Peyer's patch (tissue), 4 donors: ENCODE measurements at places on chromosomes 3 and 15. TPM values are rescaled to one million over a fixed set of nuclear protein-coding genes. Genes with fewer than 3 reads are reported as not detected.

MRPS11 gene
- total RNA-seq = 40.3 TPM

THAP10 gene
- 6.0 TPM for total RNA-seq

PLA2G4E gene
- total RNA-seq = not detected

DNA sequence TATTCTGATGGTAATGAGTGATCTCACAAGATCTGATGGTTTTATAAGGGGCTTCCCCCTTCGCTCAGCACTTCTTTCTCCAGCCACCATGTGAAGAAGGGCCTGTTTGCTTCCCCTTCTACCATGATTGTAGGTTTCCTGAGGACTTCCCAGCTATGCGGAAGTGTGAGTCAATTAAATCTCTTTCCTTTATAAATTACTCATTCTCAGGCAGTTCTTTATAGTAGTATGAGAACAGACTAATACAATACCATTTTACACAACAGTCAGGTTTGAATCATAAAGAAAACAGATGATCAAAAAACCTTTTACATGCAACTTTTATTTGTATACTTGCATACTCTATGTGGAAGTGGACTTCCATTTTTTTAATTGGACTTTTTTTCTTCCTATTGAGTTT lies 46.7 kb upstream of the CBLB start:
- H3K4me3 ChIP-seq = no peak overlapping the region
- no peaks in the 10 kb centered on the region for H3K4me1 ChIP-seq
- H3K36me3 ChIP-seq = no peaks in the 10 kb centered on the region
- no peak overlapping the region for H3K27ac ChIP-seq
- no peak for DNase-seq

- no peaks in the 10 kb centered on the region for H3K4me1 ChIP-seq
Measured at GRCh38 chr3:29525254-29525881, 244.5 kb downstream of the RBMS3 start.

UPK1B gene
- not detected for total RNA-seq

GNAT1 gene
- total RNA-seq = not detected

- H3K27ac ChIP-seq = no peak overlapping the region
- H3K4me3 ChIP-seq = no peak overlapping the region
- no peaks in the 10 kb centered on the region for H3K4me1 ChIP-seq
- H3K27me3 ChIP-seq = no peaks in the 10 kb centered on the region
Measured at GRCh38 chr3:54859184-54859583, 68.7 kb downstream of the LRTM1 start.

CCNL1 gene
- 443 TPM for total RNA-seq

- H3K36me3 ChIP-seq = no peaks in the 10 kb centered on the region
- H3K27ac ChIP-seq = no peak overlapping the region
- no peak for DNase-seq
- H3K27me3 ChIP-seq = no peaks in the 10 kb centered on the region
- H3K4me1 ChIP-seq = no peaks in the 10 kb centered on the region
- no peak overlapping the region for H3K4me3 ChIP-seq
Measured at GRCh38 chr3:108486338-108486737, 24.1 kb downstream of the MYH15 start.

CHRNA3 gene
- total RNA-seq = 2.9 TPM

CPLX3 gene
- total RNA-seq = not detected

ADIPOQ gene
- total RNA-seq = 5.8 TPM

TMEM212 gene
- not detected for total RNA-seq
